Esophagus squamous epithelium (tissue), 5 donors: ENCODE measurements at places on chromosomes 7 and 10. TPM values are rescaled to one million over a fixed set of nuclear protein-coding genes. Genes with fewer than 3 reads are reported as not detected.

The SMO gene
- 10.7 TPM for total RNA-seq

GRCh38 chr10:49408519-49409306 lies 12.8 kb upstream of the DRGX start:
- no peak for DNase-seq

The PLXDC2 gene
- 22.4 TPM for total RNA-seq

DNA sequence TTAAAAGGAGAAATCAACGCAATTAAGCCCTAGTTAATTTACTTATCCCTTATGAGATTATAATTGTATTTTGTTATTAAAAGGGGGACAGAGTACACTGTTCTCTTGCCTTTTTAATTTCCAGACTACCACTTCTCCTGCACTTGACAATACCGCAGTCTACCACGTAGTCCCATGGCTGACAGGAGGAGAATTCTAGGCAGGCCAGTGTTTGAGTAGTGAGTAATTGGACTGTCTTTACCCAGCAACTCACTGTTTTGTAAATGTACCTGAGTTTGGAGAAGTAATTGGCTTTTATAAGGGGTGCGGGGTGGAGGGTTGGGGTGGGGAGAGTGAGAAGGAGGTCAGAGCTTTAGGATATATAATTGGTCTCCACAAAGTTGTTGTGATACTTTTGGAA lies 85.4 kb downstream of the CFTR start:
- DNase-seq: no peak

- no peak for DNase-seq
Observed at GRCh38 chr7:155190688-155191087, 107.0 kb upstream of the INSIG1 start.

DNA sequence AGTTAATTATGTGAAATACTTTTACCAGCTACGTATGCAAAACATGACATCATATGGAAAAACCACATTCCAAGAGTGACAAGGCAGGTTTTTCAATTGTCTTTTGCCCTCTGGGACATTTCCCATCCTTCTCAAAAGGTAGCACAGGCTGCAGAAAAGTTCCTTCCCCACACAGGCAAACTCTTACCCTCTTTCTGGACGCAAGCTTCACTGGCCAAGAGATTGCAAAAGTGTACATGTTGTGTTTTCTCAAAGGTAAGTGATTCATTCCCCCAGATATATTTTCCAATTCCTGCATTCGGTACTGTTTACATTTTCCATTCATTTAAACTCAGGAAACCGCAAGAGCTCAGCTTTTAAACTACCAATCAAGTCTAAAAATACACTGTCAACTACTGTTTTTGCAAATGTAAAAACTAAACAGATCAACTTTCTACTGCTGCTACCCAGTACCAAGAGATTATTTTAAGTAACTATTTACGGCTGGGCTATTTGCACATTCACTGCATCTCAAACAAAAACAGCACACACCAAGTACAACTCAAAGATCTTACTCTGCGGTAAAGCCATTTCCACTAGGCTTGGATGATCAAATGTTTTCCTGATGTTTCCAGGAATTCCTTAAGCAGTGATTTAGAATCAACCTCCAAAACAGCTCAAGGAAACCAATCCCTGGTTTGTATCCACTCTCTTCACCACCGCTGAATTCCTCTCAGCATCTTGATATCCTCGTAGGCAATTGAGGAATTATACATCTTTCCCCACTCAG lies 233.6 kb upstream of the CCDC6 start:
- DNase-seq: no peak

The EMX2 gene
- not detected for total RNA-seq

The SRRM3 gene
- 8.0 TPM for total RNA-seq

- no peak for DNase-seq
Observed at GRCh38 chr7:139691253-139691781, 86.5 kb downstream of the HIPK2 start.

DNA sequence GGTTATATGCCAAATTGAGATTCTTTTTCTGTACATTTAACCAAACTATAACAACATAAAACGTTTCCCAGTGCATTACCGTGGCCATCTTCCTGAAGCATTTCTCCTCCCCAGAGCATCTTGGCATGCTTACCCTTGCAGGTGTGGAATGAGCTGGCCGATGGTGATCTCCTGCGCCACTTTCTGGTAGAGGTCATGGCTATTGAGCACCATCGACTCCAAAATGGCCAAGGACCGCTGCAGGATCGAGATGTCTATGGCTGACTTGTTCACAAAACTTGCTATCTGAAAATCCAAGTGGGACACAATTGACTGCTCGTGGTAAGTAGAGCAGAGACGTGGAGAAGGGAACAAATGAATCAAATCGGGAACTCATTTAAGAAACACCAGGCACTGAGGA lies 223.9 kb downstream of the ELMO1 start:
- DNase-seq: no peak

DNA sequence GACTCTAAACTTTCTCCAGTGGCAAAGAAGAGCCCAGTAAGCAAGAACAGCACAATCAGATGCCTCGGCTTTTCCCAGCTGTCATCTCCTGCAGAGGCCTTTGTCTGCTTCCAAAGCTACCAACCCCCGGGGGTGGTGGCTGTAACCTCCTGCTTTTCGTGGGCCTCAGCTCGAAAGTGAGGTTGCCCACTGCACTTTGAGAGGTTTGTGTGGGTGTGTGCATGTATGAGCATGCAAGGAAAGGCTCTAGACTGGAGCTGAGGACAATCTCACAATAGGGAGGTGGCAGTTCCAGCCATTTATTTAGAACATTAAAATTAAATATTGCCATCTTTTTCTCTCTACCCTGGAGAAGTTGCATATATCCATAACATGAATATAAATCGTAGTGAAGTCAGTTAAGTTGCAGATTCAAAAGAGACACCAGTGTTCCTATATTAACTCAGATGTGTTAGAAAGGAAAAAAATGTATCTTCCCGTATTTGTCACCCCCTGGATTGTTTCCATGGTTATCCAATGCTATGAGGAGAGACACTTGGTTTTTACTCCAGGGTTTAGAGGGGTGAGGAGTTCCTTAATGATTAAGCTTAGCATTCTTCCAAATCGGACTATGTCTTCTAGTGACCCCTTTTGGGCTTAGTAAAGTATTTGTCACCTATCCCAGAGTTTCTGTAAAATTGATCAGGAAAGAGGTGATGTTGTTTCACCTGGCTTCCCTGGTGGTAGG lies 781.1 kb downstream of the INHBA start:
- DNase-seq: no peak

DNA sequence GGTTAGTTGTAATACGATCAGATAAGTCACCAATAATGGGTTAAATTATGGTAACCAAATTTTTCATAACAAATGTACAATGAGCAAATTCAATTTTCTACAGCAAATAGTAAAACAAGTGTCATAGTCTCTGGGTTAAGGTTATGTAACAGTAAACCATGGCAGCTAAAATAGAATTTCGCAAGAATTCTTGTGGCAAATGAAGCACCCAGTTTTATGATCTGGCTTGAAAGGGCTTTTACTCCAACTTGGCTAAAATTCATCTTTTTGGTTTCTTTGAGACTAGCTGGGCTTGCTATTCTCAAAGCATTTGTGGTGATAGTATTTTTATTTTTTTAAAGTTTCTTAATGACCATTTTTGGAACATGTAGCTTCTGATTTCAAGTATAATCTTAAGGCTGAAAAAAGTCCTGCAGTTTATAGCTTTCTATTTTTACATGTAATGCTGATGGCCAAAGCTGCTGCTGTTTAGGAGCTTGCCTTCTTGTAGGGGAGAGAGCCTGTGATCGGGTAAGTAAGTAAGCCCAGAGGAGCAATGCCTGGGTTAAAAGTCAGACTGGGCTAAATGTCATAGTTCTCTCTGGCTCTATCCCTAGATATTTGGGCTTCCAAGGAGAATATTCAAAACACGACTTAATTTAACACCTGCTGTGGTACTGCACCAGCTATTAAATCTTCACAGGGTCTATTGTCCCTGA lies 55.5 kb upstream of the SYPL1 start:
- no peak for DNase-seq

The ERVW-1 gene
- not detected for total RNA-seq

- DNase-seq: no peak
Observed at GRCh38 chr7:14339861-14340260, 350.4 kb upstream of the ETV1 start.

DNA sequence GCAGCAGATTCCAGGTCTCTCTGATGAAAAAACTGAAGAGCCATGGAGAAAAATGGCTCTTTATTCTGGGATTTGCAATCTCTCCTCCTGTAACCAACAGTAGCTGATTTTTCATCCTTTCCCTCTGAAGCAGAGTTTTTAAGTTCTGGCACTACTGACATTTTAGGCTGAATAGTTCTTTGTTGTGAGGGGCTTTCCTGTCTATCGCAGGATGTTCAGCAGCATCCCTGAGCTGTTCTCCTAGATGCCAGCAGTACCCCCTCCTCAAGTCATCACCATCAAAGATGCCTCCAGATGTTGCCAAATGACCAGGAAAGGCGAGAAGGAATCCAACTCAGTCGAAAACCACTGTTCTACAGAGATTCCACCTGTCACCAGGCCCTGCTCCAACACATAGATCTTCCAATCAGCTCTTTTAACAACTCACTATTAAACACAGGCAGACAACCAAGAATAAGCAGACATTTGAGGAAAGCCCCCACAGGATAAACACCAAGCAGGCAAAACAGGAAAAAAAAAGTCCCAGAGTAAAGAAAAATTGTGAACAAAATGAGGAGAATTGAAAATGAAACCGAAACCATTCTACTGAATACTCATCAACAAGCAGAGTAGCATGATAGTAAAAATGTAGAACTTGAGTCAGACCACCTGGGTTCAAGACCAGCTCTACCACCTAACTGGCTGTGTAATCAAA lies 124.8 kb downstream of the MPP7 start:
- no peak for DNase-seq

GRCh38 chr7:42233695-42234331 lies 3.2 kb downstream of the GLI3 start:
- DNase-seq: no peak

DNA sequence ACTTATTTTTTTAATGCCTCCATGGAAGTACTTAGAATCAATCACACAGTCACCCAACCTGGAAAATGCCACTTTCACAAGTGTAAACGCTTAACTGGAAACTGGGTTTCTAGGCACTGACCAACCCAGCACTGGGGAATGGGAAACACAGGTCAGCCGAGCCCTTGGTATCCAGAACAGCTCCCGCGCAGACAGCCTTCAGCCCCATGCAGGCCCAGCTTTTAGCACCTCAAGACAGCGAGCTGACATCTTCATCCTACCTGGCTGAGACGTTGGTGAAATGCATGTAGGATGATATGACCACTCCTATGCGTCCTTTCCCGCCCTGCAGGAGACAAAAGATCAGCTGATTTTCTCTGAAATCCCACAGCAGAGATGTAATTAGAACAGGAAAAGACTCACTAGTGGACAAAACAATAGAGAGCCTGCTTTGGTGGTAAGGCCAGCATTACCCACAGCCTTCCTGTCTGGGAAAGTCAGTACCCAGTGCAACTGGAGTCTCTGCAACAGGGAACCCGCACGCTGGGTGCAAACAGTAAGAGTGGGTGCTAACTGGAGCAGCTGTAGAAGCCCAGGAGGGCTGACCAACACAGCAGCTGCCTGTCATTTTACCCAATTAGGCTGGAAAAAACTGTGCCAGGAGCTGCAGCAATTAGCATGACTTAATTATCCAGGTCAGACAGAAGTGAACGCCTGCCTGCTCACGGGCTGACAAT lies 153.7 kb downstream of the TNS3 start:
- no peak for DNase-seq

The LIPM gene
- total RNA-seq: not detected

The OPALIN gene
- total RNA-seq: not detected

GRCh38 chr10:773562-774161 lies 84.2 kb upstream of the DIP2C start:
- no peak for DNase-seq

The CCAR1 gene
- total RNA-seq: 30.4 TPM

The GPR26 gene
- total RNA-seq: not detected

The NXPH1 gene
- total RNA-seq: not detected

DNA sequence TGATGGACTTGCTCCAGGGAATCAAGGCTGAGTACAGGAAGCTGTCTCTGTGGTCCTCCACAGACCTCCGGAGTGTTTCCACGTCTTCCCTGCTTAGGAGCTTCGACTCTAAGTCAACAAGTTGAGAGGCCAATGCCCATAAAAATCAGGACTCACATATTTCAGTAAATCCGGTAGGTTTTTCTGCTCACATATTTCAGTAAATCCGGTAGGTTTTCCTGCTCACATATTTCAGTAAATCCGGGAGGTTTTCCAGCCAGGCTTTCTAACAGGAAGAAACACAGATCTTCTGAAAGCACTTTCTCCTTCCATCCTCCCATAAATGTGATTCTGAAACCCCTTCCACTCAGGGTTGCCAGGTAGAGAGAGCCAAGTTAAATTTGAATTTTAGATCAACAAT lies 340.1 kb upstream of the SHH start:
- no peak for DNase-seq
